Endodermal cell (in vitro differentiated cells): ENCODE measurements at places on chromosomes 12 and 14. TPM values are rescaled to one million over a fixed set of nuclear protein-coding genes. Genes with fewer than 3 reads are reported as not detected.

- DNase-seq: peak; percentile 90
These were observed at the start of gene SOCS2 for GRCh38 chr12:93571925-93572711. Gene SOCS2 (plus strand): TSS chr12:93572675. CDS start chr12:93572898, 223 bp downstream.

The GPRC5A gene
- total RNA-seq: 1.0 and 1.1 TPM in 2 replicates

DNA sequence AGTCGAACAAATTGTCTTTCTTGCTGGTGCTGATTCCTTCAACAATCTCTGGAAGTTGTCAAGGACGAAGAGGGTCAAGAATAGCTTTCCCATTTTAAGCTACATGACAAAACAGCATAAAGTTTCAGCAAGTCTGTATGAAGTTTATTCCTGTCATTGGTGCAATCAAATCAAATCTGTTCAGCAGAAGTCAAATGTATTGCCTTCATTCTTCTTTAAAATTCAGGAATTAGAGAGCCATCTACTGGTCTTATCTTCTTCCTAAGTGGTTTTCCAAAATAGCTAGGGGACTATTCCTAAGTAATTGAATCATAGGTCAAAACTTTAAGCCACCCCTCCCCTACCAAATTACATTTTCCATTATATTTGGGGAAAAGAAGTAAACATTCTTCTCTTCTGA is 990.2 kb downstream of the GALC start:
- DNase-seq: no peak

GRCh38 chr14:39957290-39957689 is 525.1 kb upstream of the FBXO33 start:
- DNase-seq: no peak

The CCDC63 gene
- 0.73 to 3.1 TPM (median 2.9 TPM) in 3 replicates for total RNA-seq

DNA sequence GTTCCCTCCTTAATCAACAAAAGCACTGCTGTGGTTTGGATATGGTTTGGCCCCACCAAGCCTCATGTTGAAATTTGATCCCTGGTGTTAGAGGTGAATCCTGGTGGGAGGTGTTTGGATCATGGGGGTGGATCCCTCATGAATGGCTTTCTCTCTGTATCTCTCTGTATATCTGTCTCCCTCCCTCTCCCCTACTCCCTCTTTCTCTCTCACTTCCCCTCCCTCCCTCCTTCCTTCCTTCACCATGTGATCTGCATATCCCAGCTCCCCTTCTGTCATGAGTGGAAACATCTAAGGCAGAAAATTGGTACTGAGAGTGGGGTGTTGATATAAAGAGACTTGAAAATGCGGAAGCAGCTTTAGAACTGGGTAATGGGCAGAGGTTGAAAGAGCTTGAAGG is 5.2 kb downstream of the GSKIP start:
- DNase-seq: no peak

- peak; percentile 48 for DNase-seq
These were observed 341.7 kb downstream of the DPF3 start for GRCh38 chr14:72552236-72552635.

DNA sequence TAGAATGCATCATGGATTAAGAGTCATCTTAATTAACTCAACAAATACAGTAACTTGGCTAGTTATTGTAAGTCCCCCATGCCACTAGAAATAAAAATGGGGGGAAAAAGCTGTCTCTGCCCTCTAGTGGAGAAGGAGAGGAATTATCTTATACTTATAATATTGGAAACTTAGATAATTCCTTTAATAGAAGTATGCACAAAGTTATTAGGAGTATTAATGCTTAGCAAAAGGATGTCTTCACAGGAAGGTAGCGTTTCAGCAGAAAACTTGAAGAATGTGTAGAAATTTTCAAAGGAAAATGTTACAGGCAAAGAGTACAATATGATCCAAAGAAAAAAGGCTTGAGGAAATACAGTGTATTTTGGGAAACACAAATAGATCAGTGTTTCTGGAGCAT is 19.8 kb downstream of the OR5AU1 start:
- DNase-seq: no peak

- DNase-seq: no peak
These were observed 19.6 kb upstream of the TC2N start for GRCh38 chr14:91886961-91887360.

DNA sequence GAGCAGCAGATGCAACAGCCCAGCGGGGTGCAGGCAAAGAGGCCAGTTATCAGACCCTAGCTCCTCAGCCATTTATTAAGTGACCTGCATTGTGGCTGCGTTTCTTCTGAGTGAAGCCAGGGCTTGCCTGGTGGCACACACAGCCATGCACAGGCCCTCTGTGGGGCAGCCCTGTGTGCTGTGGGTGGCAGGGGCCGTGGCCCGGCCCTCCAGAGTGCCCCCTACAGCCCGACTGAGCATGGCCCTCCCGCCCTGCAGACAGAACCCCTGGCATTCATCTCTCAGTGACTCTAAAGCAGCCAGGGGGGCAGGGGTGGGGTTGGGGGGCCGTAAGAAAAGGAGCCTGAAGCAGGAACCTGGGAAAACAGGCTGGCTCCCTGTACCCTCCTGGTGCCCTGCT is 226.0 kb upstream of the PWP1 start:
- no peak for DNase-seq

DNA sequence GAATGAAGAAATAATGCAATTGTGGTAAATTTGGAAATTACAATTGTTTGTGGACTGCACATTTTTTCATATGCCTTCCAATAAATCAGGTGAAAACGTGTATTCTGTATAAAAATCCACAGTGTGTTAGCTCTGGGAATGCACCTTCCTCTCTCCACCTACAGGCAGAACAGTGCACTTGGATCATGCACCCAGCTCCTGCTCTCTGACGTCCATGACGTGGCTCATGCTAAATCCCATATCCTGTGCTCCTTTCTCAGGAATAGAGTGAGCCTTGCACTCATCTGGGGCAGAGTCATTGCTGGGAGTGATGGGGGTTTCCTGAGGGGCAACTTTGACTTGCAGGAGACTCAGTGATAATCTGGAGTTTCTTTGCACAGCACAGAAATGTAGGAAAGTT is 1282.1 kb downstream of the TMEM121 start:
- DNase-seq: no peak

- DNase-seq: no peak
These were observed 657.8 kb downstream of the GALC start for GRCh38 chr14:87334997-87335685.

GRCh38 chr12:74647256-74647655 is 109.6 kb downstream of the ATXN7L3B start:
- DNase-seq: no peak

The KRT73 gene
- not detected in 2 replicates for total RNA-seq

DNA sequence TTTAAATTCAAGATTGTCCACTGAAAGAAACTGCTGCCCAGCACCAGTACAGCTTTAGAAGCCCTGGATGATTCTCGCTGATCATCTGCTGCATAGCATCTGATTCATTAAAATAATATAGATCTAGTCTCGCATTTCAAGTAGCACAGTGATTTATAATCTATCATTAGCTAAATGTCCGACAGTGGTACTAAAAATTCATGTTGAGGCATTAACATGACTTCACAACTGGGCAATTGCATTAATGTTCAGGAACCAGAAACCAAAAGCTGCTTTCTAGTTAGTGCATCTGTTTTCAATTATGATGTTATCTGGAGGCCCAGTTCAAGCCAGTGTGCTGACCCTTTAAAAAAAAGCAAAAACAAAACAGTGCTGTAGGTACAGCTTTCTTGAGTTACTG is 1987.2 kb upstream of the SEL1L start:
- DNase-seq: no peak

The MYF5 gene
- not detected in 2 replicates for total RNA-seq

DNA sequence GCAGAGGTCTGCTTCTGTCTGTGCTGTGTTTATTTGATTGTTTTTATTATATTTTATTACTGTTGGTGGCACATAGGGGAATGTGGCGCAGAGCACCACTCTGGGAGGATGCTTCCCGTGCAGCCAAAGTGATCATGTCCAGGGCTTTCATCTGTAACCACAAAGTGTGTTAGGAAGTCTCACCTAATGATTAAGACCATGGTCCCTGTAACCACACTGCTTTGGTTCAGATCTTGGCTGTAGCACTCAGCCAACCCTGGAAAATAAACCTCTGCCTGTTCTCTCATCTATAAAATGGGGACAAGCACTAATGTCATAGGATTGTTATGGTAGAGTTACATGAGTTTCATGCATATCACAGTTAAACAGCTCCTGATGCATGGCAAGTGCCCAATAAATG is 1.9 kb downstream of the RESF1 start:
- DNase-seq: peak; percentile 28

- peak; percentile 58 for DNase-seq
These were observed 6.1 kb upstream of the PSMA3 start for GRCh38 chr14:58238252-58239243.

DNA sequence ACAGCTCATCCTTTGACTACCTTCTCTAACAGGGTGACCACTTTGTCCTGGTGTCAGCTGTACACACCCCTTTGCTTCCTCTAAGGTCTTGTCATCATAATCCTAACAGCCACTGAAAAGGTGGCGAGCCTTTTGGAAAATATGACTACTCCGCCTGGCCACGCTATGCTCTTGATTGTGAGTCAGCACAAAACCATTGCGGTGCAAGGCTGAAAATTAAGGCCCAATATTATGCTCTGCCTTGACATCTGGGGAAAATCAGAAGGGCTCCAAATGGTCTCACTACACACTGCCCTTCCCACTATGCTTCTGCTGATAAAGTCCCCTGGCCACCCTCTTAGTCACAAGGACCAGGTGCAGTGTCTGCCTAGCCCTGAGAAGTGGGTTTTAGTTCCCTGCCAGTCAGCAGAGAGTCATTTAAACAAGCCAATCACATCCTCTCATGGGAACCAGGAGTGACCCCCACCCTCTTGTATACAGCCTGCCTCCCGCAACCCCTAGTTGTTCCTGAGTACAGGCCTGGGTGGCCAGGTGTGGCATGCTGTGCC is 34.3 kb downstream of the FGD6 start:
- peak; percentile 52 for DNase-seq

GRCh38 chr14:96405677-96406076 is 13.7 kb downstream of the AK7 start:
- no peak for DNase-seq

DNA sequence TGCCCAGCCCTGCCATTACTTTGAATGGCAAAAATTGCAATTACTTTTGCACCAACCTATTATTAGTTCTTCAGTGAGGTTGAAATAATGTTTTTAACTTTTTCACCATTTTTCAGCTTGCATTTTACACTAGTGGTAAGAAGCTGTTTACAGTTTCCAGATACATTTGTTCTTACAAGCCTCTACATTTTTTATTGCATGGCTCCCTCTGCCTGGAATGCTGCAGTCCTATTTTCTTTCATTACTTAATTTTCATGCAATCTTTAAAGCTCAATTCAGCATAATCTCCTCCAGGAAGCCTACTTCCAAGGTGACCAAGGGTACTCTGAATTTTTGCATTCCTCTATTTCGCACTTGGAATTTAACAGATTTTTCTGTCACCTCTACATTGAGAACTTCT is 33.4 kb downstream of the CCER1 start:
- no peak for DNase-seq

- DNase-seq: peak; percentile 67
These were observed 53.5 kb downstream of the PHLDA1 start for GRCh38 chr12:75977952-75978671.

The DDN gene
- total RNA-seq: 0.31 to 1.7 TPM (median 0.44 TPM) in 3 replicates

- DNase-seq: no peak
These were observed 10.1 kb downstream of the KDM2B start for GRCh38 chr12:121570467-121571283.

DNA sequence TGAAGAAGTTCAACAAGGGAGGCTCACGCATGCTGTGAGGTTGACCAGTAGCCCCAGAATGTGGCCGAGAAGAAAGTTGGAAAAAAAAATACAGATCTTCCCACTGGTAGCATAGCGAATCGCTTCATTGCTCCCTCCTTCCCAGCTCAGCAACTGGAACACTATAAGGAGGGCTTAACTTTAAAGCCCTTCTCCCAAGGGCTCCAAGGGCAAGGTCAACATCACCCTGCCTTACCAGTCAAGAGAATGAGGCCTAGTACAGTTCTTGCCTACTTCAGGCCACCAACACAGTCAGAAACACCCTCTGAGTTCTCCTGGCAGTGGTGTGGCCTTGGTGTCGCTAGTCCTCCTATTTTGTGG is 14.4 kb downstream of the OXA1L start:
- DNase-seq: no peak

DNA sequence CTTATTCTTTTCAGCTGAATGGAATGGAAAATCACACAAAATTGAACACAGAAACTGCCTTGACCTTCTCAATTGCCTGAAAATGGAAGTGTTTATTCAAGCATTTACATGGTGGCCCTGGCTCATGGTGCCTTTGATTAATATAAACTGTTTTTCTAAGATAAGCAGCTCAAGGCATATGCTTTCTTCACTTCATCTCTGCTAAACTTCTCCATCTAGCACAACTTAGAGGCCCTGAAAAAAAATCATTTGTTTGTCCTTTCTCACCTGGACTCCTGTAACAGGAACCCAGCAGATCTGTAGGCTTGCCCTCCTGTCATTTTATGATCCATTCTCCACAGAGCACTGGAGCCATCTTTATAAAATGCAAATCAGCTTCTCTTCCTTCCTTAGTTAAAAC is 117.5 kb upstream of the KRR1 start:
- DNase-seq: no peak

DNA sequence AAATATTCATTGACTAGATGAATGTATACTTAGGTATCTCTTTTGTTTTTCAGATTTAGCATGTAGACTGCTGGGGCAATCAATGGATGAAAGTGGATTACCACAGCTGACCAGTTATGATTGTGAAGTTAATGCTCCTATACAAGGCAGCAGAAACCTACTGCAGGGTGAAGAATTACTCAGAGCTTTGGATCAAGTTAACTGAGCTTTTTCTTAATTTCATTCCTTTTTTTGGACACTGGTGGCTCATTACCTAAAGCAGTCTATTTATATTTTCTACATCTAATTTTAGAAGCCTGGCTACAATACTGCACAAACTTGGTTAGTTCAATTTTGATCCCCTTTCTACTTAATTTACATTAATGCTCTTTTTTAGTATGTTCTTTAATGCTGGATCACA is 15.3 kb upstream of the SNAPC1 start:
- DNase-seq: no peak

GRCh38 chr14:77593501-77593961 is 22.9 kb downstream of the SPTLC2 start:
- DNase-seq: no peak

The HPD gene
- 0.55 and 0.95 TPM in 2 replicates for total RNA-seq

- DNase-seq: no peak
These were observed 13.7 kb downstream of the TCTN1 start for GRCh38 chr12:110627500-110628195.

DNA sequence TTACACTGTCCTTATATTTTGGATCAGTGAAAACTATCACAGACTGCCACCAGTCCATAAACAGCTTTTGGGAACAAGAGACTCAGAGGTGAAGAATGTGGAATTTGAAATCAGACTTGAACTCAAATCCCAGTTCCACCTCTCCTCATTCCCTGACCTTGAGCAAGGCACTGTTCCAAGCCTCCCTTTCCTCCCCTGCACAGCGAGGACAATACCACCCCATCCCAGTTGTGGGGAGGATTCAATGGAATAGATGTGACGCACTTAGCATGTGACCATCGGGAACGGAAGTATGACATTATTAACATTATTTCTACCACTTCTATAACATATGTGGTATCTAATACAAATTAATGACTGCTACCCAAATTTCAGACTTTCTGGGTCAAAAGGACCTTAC is 63.5 kb downstream of the DPF3 start:
- DNase-seq: no peak
